ENCODE measurements at places on chromosomes 4 and X. TPM values are rescaled to one million over a fixed set of nuclear protein-coding genes. Genes with fewer than 3 reads are reported as not detected.

GRCh38 chr4:4641661-4642495, 100.0 kb upstream of the STX18 start:
- DNase-seq = no peak

- DNase-seq = no peak
Measured at GRCh38 chr4:174277433-174277832, 6.0 kb downstream of the FBXO8 start.

- DNase-seq = no peak
Measured at GRCh38 chr4:173045571-173045970, 123.0 kb upstream of the GALNT7 start.

- DNase-seq = no peak
Measured at GRCh38 chr4:154984148-154984547, 203.1 kb downstream of the RBM46 start.

DNA sequence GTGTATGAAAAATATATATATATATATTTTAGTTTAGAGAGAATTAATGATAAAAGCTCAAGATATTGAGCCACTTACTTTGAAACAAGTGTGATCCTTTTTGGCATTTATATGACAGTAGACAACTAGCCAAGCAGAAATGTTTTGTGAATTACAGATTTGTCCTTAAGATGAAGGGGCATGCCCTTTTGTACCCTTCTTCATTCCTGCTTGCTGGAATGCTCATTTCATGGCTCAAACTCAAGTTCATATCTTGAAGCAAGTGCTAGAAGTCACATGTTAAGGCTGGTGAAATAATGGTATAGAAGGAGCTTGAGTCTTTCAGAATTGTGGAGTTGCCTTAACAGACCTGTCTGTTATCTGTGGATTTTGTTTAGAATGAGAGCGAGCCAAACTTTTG, 203.0 kb downstream of the BMPR1B start:
- no peak for DNase-seq

DNA sequence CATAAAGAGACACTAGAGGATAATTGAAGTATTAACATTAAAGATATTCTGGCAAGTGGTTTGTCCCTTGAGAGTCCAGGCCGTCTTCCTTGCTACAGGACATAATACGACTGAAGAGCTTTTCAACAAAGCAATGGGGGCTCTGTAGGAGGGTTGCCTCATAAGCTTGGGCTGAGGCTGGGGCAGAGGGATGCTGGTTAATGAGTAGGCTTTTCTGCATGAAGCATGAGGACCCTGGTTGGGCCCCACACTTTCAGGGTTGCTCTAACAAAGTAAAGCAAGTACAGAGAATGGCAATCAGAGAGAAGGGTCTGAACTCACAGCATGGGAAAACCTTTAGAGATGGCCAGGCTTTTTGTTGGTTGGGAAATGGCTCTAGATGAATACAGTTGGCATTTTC, 281.3 kb downstream of the IDS start:
- no peak for DNase-seq

DNA sequence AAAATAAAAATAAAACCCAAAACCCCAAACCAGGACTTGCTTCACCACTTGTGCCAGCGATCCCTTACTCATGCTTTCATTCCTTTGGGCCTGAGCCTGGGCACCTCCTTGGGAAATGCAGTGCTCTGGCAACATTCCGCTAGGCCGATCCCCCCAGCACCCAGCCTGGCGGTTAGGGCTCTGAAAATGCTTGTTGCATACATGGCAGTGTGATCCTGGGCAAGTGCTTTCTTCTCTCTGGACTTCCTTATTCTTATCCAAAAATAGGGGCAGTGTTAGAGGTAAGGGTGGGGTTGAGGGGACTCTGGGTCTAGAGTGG, 4.6 kb downstream of the ZNF185 start:
- DNase-seq = no peak

The ZNF827 gene
- total RNA-seq = 3.5 TPM

The CT45A3 gene
- total RNA-seq = not detected

The RAB9B gene
- not detected for total RNA-seq

All from bronchial epithelial cell (primary cell).